Neural cell (in vitro differentiated cells): ENCODE measurements at places on chromosomes 7 and 10. TPM values are rescaled to one million over a fixed set of nuclear protein-coding genes. Genes with fewer than 3 reads are reported as not detected.

RSPH10B2 gene
- polyA plus RNA-seq: 0.22 TPM in 1 of 2 replicates, not detected in the other

CFAP70 gene
- 5.8 and 7.3 TPM in 2 replicates for polyA plus RNA-seq

AGAP5 gene
- polyA plus RNA-seq: 6.5 and 8.2 TPM in 2 replicates

NUP205 gene
- polyA plus RNA-seq: 32.3 and 35.4 TPM in 2 replicates

GIMAP7 gene
- not detected in 2 replicates for polyA plus RNA-seq

TMEM270 gene
- not detected in 2 replicates for polyA plus RNA-seq

TWIST1 gene
- not detected in 2 replicates for polyA plus RNA-seq

PSD gene
- polyA plus RNA-seq: 68.8 and 84.3 TPM in 2 replicates

HYAL4 gene
- polyA plus RNA-seq: 0.64 TPM in 1 of 2 replicates, not detected in the other

ENTPD7 gene
- polyA plus RNA-seq: 4.1 and 4.7 TPM in 2 replicates

PIK3CG gene
- not detected in 2 replicates for polyA plus RNA-seq

PNLIPRP2 gene
- polyA plus RNA-seq: not detected in 2 replicates

MNX1 gene
- not detected in 2 replicates for polyA plus RNA-seq

RBP3 gene
- polyA plus RNA-seq: not detected in 2 replicates

ARMC3 gene
- 0.22 TPM in 1 of 2 replicates, not detected in the other for polyA plus RNA-seq

GOLGA7B gene
- polyA plus RNA-seq: 29.8 and 30.4 TPM in 2 replicates

KLF14 gene
- polyA plus RNA-seq: 0.48 TPM in 1 of 2 replicates, not detected in the other

HOXA2 gene
- polyA plus RNA-seq: not detected in 2 replicates

EPHB6 gene
- 14.8 and 25.3 TPM in 2 replicates for polyA plus RNA-seq

SPDYE9 gene
- polyA plus RNA-seq: 0.48 and 0.87 TPM in 2 replicates

CFAP58 gene
- 0.10 TPM in 1 of 2 replicates, not detected in the other for polyA plus RNA-seq

TCERG1L gene
- 0.53 TPM in 1 of 2 replicates, not detected in the other for polyA plus RNA-seq

PIK3AP1 gene
- polyA plus RNA-seq: 0.05 TPM in 1 of 2 replicates, not detected in the other

MSS51 gene
- polyA plus RNA-seq: 4.7 and 8.3 TPM in 2 replicates

AKR1D1 gene
- polyA plus RNA-seq: not detected in 2 replicates

FLNC gene
- 0.36 and 0.60 TPM in 2 replicates for polyA plus RNA-seq

PCGF6 gene
- polyA plus RNA-seq: 20.4 and 31.3 TPM in 2 replicates

TSPAN33 gene
- polyA plus RNA-seq: 1.7 and 2.5 TPM in 2 replicates

THSD7A gene
- 18.1 and 18.5 TPM in 2 replicates for polyA plus RNA-seq

PON2 gene
- 23.1 and 28.1 TPM in 2 replicates for polyA plus RNA-seq

HOXA10 gene
- polyA plus RNA-seq: not detected in 2 replicates
